Left lung (tissue), 14 donors: ENCODE measurements at places on chromosomes 1 and 21. TPM values are rescaled to one million over a fixed set of nuclear protein-coding genes. Genes with fewer than 3 reads are reported as not detected.
A peak's percentile ranks its signal among the peaks of the same experiment; 100 is the strongest.

DNA sequence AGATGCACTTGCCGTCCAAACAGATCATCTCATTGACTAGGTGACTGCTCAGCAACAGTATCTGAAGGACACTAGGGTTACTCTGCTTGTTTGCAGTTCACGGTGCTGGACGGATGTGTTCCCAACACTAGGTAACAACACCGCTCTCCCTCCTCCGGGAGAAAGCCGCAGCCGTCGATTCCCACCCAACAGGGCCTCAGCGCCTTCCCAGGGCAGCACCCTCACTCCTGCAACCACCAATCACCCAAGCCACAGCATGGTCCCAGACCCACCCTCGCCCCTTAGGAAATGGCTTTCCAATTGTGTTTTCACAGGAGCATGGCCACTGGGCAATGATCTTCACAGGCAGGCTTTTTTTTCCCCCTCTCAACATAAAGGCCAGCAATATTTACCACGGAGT, 779 bp downstream of the TLR5 start:
- H3K4me3 ChIP-seq: peak overlapping the region; percentile 67
- no peak for DNase-seq
- H3K36me3 ChIP-seq: no peaks in the 10 kb centered on the region
- peaks cover 67% of the 10 kb centered on the region for H3K4me1 ChIP-seq
- no peaks in the 10 kb centered on the region for H3K27me3 ChIP-seq

- no peaks in the 10 kb centered on the region for H3K36me3 ChIP-seq
- peak within 1 kb of the TSS; percentile 98 for H3K27ac ChIP-seq
- DNase-seq: no peak
- H3K4me1 ChIP-seq: peaks cover 9% of the 10 kb centered on the region
- peak within 1 kb of the TSS; percentile 91 for H3K4me3 ChIP-seq
These were observed at the start of gene CCDC18 for GRCh38 chr1:93180723-93181613. TSS of gene CCDC18 (plus strand) at chr1:93180724. CDS start at chr1:93183362, 2,638 bp downstream.

GRCh38 chr21:21632926-21633325, 634.7 kb downstream of the NCAM2 start:
- no peak overlapping the region for H3K27ac ChIP-seq
- no peak overlapping the region for H3K4me3 ChIP-seq
- DNase-seq: no peak
- no peaks in the 10 kb centered on the region for H3K36me3 ChIP-seq
- H3K27me3 ChIP-seq: no peaks in the 10 kb centered on the region
- no peaks in the 10 kb centered on the region for H3K4me1 ChIP-seq

DNA sequence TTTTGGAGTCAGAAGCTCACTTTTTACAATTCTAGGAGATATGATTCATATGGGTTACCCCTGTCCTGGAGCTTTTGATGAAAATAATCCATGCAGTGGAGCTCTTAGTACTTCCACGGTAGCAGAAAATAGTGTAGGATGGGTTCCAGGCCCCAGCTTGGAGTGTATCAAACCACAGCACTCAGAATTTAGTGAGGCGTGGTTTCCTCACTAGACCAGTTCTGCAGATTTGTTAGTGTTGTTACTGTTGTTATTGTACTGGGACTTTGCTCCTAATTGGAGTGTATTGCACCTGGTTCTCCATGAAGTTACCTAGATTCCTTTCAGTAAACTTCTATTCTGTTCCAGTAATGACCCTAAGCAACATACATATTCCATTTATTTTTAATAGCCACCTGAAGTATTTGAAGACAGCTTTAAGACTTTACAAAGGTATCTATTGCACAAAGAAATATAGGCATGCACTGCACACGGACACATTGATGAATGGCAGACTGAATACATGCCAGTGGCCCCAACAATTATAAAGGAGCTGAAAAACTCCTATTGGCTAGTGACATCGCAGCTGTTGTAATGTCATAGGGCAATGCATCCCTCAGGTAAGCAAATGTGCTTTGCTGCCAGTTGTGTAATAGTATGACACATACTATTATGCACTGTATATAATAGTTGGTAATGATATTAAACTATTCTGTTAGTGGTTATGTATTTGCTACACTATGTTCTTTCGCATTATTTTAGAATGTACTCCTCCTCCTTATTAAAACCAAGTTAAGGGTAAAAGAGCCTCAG, 1058.0 kb downstream of the KCNT2 start:
- no peaks in the 10 kb centered on the region for H3K4me1 ChIP-seq
- no peak overlapping the region for H3K4me3 ChIP-seq
- no peaks in the 10 kb centered on the region for H3K27me3 ChIP-seq
- no peaks in the 10 kb centered on the region for H3K36me3 ChIP-seq
- no peak for DNase-seq

DNA sequence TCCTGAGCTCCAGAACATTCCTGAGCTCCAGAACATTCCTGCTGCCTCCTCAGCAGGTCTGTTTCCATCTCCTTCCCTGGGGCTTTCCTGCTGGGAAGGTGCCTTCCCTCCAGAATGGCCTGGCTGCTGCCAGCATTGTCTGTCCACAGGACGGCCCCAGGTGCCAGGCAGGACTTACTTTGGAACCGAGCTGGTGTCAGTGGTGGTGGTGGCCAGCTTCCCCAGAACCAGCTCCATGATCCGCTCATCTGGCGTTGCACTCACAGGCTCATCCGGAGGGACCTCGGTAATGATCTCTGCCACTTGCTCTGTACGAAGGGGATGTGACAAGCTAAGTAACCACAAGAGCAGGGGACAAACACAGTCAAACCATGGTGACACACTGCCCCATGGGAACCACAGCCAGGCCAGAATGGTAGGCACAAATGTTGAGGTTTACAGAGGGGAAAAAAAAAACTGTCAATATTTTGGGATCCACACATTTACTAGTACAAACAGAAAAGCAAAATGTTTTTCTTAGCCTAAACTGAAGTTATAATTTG, 41.3 kb downstream of the PRDM15 start:
- no peaks in the 10 kb centered on the region for H3K27me3 ChIP-seq
- DNase-seq: no peak
- peaks cover 58% of the 10 kb centered on the region for H3K36me3 ChIP-seq
- H3K27ac ChIP-seq: no peak overlapping the region

DNA sequence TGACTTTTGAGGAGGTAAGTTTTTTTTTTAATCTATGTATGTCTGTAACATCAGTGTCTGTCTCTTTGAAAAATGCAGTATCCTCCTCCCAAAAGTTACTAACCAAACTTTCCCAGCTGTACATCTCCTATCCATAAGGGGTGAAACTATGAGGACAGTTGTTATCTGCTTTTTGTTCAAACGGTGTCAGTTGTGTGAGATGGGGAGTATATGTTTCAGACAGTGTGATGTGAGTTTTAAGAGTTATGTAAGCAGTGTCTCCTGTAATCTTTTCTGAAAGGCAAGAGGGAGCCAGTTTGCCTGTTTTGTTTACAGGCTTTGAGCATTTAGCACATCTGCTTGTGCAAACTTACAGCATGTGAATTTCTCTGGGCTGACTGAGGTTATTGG, 34.8 kb upstream of the CACYBP start:
- H3K27ac ChIP-seq: peak overlapping the region; percentile 82
- H3K36me3 ChIP-seq: no peaks in the 10 kb centered on the region
- peak; percentile 51 for DNase-seq

Gene ERICH3
- total RNA-seq: 0.06 TPM

Gene FCGR1A
- total RNA-seq: 16.7 TPM
